ENCODE measurements at places on chromosomes 4 and X.

- no peak for DNase-seq
Observed at GRCh38 chr4:159652871-159653270, 550.0 kb downstream of the RAPGEF2 start.

GRCh38 chr4:70305601-70306000 lies 29.2 kb upstream of the CABS1 start:
- no peak for DNase-seq

GRCh38 chr4:11489453-11490083 lies 60.9 kb upstream of the HS3ST1 start:
- no peak for DNase-seq

DNA sequence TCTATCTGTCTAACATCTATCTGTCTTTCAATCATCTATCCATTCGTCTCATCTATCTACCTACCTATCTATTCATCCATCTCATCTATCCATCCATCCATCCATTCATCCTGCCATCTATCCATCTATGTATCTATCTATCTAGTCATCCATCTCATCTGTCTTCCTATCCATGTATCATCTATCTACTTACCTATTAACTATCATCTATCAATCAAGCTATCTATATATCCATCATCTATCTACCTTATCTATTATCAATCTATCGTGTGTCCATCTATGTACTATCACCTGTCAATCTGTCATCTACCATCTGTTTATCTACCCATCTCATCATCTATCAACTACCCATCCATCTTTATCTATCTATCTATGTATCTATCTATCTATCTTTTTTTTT lies 217.7 kb downstream of the CRLF2 start:
- no peak for DNase-seq

DNA sequence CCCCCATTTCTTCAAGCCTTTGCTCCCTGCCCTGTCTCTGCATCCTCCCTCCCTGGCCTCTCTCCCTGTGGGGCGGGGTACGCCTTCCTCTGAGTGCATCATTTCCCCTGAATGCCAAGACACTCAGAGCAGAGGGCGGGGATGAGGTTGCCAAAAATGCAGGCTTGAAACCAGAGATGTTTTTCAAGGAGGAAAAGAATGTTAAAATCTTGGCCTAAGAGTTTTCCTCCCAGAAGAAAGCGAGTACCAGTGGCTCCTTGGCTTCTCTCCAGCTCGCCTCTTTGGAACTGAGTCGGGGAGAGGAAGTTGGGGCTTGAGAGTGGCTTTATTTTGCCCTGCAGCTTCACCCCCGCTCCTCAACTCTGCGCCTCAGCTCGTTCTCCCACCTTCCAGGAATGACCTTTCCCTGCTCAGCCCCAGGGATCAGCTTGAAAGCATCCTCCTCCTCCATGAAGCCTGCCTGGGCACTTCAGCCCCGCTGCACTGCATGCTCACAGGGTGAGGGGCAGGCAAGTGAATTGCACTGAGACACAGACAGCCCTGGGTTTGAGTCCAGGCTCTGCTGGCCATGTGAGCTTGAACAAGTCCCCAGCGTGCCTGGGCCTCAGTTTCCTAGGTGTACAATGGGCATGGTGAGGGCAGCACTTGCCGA lies 57.5 kb upstream of the SORCS2 start:
- peak; percentile 65 for DNase-seq

DNA sequence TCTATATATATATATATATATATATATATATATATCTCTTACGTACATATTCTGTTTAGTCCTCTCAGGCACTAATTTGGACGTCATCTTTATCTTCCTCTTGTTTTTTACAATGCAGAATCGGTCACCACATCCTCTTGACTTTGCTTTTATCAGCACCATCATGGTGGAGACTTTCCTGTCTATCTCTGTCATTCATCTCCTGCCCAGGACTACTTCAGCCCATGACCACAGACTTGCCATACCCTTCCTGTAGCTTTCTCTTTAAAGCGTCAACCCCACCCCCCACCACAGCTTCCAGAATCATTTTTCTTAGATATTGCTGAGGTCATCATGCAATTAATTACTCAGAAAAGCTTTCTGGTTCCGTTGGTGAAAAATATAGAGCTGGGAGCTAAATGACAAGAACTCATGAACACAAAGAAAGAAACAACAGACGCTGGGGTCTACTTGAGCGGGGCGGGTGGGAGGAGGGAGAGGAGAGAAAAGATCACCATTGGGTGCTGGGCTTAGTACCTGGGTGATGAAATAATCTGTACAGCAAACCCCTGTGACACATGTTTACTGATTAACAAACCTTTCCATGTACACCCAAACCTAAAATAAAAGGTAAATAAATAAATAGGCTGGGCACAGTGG lies 30.5 kb upstream of the PRKX start:
- no peak for DNase-seq

DNA sequence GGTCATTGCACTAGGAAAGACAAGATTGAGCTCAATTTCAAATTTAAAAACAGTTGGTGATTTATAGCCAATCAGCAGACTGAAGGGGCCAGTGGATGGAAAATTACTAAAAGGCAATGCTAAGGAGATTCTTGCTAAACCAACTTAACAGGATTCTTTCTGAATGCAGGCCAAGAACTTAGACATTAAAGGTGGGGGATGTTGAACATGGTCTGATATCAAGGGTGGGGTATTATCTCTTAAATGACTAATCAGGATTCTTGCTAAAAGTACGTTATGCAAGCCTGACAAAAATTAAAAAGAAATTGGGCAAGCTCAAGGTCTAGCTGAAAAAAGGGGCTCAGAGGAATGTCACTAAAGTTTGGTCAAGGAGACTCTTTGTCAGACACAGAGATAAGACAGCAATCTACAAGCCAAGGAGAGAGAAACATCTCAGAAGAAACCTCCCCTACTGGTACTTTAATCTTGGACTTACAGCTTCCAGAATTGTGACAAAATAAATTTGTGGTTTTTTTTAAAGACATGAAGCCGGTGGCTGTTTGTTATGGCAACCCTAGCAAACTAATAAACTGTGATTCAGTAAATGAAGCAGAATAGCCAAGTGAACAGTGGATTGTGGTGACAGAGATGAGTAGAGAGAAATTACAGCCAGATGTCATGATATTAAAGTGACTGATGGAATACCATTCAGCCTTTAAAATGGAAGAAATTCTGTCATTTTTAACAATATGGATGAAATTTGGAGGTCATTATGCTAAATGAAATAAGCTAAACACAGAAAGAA lies 120.3 kb upstream of the KLHL4 start:
- DNase-seq = no peak

GRCh38 chrX:63746715-63747114 lies 38.3 kb downstream of the ARHGEF9 start:
- DNase-seq = no peak

DNA sequence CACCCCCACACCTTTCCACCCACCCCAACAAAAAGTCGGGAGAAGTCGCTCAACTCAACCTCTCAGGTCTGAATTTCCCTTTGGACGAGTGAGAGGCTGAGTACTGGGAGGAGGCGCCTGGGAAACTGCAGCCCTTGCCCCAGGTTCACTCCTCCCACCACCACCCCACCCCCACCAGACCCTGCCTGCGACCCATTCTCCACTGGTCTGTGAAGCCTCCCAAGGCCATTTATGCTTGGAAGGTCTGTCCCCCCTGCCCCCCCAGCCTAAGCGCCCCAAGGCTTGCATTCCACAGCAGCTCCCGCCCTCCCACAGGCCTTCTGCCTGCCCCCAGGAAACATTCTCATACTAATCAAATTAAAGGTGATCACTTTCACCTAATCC lies 27.2 kb downstream of the ELF4 start:
- DNase-seq = no peak

- no peak for DNase-seq
Observed at GRCh38 chrX:150570512-150570911, 2.1 kb downstream of the MTM1 start.
